ENCODE measurements at places on chromosomes 5 and 9.

DNA sequence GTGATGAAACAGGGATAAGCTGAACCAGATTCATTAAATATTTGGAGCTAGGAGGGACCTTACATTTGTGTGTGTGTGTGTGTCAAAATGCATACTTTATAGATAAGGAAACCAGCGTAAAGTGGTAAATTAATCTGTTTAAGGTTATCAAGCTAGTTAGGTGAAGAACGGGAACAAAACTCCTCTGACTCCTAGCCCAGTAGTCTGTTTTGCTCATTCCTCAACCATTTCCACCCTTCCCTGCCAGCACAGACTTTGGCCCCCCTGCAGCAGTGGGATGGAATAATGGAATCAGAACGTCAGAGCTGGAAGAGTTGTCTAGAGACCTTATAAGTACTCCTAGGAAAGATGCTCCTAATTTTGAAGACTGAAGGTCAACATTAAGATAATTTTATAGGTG is 6.5 kb downstream of the AGXT2 start:
- DNase-seq: no peak

GRCh38 chr9:82987370-82988189 is 75.4 kb downstream of the RASEF start:
- DNase-seq: no peak

GRCh38 chr5:74378464-74378863 is 262.1 kb downstream of the ENC1 start:
- no peak for DNase-seq

GRCh38 chr9:112846528-112847488 is 43.9 kb downstream of the SLC46A2 start:
- DNase-seq: no peak

- DNase-seq: peak; percentile 69
These were observed 162.6 kb downstream of the GLIS3 start for GRCh38 chr9:4137234-4137633.

GRCh38 chr5:64973215-64973614 is 204.5 kb downstream of the CWC27 start:
- no peak for DNase-seq

DNA sequence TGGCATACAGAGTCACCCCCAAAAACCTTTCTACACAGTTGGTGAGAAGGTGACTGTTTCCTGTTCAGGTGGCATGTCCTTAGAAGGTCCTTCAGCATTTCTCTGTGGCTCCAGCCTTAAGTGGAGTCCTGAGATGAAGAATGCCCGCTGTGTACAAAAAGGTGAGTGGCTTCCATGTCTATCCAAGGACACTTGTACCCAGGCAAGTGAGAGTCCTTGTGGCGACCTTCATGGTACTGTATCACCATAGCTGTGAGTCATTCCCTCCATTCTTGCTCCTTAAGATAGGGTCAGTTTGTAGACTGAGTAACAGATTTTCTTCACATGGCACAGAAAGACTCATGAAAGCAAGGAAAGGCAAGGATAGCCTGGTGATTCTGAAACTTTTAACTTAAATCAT is 63.1 kb downstream of the C7 start:
- no peak for DNase-seq

DNA sequence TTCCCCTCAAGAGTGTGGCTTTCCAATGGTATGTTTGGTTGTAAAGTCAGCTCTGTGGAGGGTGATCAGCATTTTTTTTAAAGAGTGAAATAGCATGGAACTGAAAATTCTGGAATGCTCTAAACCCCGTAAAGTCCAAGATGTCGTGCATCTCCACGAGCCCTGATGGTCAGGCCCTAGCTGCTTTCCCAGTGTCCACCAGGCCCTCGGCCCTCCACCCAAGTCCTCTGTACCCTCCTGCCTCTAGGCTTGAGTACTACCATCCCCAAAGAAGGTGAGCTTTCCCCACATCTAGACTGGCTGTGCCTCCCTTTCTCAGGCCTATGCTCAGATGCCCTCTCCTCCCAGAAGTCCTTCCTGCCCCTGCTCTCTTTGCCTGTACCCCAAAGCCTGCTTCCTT is 280.3 kb downstream of the GADD45G start:
- no peak for DNase-seq

GRCh38 chr5:73617510-73618279 is 8.3 kb upstream of the ARHGEF28 start:
- DNase-seq: no peak

- DNase-seq: no peak
These were observed 15.1 kb upstream of the ERAP1 start for GRCh38 chr5:96822686-96823459.

- no peak for DNase-seq
These were observed 28.7 kb downstream of the PTTG1 start for GRCh38 chr5:160450164-160450932.

- DNase-seq: no peak
These were observed 5.4 kb upstream of the GBGT1 start for GRCh38 chr9:133169102-133169501.

Data from stromal cell of bone marrow (primary cell).